ENCODE measurements at places on chromosomes 5 and 9.

DNA sequence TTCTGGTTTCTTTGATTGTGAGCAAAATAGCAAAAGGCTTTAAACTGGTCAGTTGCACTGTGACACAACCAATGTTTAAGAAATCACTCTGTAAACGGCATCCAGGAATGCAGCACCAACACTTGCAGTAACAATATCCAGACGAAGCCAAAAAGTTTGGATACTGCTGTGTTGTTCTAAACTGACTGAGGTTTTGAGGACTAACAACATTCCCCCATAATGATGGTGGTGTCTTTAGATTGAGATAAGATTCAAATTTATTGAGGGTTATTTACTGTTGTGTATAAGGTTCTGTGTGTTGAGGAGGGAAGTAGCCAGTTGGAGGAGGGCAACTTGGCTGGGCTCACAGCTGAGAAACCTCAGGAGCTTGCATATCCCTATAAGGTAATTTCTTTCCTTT is 353.6 kb downstream of the BNC2 start:
- no peak for DNase-seq

- peak; percentile 70 for DNase-seq
Observed at GRCh38 chr9:133973791-133974630, 18.1 kb downstream of the VAV2 start.

DNA sequence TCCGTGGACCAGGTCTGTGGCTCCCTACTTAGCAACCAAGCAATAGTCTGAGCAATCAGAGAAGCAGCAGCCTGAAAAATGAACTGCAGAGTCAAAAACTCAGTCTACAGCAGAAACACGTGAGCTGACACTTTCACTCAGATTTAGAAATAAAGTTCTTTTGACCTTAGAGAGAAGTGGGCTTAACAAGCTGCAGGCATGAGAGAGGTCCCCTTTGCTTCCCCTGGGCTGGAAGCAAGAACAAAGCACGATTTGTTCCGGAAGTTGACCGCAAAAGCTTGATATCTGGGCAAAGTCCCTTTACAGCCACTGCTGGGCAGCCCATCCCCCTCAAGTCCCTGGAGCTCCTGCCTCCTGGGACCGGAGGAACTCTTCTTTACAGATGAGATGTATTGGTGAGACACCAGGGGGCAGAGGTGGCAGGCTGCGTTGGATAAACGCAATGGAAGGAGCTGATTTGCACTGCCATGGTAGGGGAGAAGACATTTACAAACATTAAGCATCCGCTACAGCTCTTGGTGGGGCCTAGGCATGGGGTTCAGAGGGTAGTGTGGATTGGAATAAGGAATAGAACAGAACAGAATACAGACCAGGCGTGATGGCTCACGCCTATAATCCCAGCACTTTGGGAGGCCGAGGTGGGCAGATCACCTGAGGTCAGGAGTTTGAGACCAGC is 5.8 kb upstream of the SOWAHA start:
- DNase-seq, result no peak

GRCh38 chr9:119938871-119939270 is 569.6 kb upstream of the BRINP1 start:
- DNase-seq, result no peak

GRCh38 chr9:126131066-126132010 is 195.3 kb upstream of the MVB12B start:
- no peak for DNase-seq

DNA sequence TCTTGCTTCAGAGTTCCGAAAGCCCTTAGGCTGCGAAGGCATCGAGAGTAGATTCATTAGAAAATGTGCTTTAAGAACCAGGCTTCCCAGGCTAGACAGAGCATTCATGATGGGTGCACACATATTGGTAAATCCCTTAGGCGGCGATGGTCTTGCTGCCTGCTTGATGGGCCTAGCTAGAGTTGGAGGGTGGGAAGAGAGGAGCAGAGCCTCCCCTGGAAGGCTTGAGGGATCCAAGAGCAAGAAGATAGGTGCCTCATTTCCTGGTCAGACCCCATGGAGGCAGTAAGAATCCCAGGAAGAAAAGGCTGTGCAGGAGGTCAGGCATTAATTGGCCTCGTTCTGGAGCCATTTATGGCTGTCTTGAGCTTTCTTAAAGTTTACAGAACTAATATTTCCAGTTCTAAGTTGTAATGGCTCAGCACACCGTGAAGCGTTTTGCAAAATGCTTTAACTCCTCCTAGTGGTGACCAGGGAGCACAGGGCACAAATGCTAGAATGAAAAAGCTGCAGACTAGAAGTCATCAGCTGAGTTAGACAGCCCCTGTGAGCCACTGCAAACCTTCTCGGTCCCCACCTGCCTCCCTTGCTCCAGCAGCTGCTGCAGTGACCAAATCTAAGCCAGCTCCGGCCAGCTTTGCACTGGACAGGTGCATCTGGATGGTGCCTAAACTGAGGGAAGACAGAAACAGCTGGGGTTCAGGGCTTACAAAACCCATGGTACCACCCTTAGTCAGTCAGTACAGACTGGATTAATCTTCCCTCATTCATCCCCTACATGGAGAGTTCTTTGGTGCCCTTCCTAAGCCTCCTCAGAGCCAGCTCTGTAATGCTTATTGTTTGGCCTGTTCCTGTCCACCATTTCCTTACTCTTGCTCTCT is 14.7 kb downstream of the SLC45A2 start:
- DNase-seq, result no peak

DNA sequence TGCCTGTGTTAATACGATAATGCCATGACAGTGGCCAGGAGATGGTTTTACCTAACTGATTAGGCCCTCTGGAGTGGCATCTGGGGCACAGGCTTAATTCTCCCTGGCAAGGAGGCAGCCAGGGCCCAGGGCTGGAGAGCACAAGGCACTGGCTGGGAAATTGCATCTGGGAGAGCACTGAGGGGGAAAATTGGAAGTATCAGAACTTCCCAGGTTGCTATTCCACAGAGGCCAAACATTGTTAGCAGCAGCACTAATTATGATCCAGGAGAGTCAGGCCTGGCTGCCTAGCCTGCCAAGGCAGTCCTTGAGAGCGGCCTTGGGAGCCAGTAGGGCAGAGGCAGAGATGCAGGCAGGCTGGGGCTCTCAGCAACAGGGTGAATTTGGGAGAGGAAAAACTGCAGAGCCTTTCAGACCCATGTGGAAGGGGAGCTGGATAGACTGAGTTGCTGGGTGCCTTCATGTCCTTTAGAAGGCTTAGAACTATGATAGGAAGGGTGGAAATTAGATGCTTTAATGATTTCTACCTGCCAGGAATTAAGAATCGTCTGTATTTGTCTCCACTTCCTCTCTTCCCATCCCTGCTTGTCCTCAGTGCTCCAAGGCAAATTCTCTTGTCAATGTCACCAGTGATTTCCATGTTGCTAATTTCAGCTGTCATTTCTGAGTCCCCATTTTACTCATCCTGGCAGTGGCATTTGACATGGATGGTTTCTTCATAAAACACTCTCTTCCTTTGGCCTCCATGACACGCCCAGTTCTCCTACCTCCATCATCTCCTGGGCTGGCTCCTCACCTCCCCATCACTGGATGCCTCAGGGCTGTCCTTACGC is 56.1 kb upstream of the HSPA9 start:
- no peak for DNase-seq

DNA sequence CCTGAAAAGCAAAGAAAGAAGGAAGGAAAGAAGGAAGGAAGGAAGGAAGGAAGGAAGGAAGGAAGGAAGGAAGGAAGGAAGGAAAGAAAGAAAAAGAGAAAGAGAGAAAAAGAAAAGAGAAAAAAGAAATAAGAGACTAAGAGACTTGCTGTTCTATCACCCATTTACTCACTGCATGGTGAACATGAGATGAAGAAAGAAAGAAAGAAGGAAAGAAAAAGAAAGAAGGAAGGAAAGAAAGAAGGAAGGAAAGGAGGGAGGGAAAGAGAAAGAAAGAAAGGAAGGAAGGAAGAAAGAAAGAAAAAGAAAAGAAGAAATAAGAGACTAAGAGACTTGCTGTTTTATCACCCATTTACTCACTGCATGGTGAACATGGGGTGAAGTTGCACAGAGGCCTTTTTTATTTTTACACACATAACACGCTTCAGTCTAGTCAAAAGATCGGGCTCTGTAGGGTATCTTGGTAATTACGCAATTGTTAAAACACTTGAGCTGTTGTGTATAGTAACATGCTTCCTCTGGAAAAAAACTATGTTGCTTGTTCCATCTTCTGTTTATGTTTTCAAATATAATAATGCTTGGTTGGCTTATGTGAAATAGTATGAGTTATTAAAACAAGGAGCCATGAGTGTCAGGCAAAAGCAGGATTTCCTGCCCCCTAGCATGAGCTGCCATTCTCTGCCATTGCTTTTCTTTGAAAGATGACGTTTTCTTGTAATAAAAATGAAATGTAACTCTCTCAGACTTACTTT is 119.3 kb upstream of the ZNF608 start:
- no peak for DNase-seq

DNA sequence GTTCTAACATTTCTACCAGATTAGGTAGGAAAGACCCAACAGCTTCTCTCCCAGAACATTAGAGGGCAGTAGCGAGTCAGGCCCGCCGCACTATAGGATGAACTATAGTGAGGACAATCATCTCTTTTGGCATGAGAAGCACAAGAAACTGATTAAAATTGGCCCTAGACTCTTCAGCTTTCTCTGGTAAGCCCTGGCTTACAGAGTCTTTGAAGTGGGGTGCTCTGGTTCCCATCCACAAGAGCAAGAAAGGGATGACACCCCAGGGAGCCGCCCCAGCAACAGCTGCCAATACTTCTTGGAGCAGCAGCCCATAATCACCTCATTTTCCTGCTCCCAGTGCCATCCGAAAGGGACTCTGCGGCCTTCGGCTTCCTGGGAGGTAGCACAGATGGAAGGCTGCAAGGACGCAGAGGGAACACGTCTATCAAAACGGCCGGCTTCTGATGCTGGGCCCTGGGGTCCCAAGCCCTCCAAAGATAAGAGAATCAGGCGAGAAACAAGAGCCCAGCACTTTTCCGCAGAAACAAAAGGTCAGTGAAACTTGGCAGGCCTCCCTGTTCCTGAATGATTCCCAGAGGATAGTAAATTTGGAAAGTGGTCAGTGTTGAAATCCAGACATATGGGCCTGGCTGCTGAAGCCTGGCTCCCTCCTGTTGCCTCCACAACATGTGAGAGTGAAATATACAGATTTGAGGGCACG is 69.3 kb downstream of the HSD17B3 start:
- peak; percentile 77 for DNase-seq

- no peak for DNase-seq
Observed at GRCh38 chr5:33010846-33011245, 299.7 kb downstream of the NPR3 start.

DNA sequence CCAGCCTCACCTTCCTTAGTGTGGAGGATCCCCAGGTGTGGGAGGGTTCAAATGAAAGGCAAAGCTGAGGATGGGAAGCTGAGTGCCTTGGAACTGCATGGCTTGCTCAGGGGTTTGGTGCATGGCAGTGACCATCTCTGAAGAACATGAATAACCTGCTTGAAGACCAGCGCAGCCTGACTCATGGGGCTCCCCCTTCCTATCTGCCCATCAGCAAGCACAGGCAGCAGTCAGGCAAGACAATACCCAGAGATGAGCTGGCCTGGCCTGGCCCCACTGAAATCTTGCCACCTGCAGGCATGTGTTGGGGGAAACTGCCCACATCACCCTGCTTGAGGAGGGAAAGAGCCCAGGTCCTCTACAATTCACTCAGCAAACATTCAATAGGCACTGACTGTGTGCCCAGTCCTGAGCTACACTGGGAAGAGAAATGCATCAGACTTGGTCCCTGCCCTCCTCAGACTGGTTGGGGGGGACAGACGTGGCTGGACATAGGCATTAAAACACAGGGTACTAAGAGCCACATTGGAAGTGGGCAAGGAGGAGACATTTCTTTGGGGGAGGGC is 105.0 kb upstream of the ALDH1B1 start:
- DNase-seq, result no peak

- no peak for DNase-seq
Observed at GRCh38 chr9:25654417-25654816, 23.8 kb downstream of the TUSC1 start.

DNA sequence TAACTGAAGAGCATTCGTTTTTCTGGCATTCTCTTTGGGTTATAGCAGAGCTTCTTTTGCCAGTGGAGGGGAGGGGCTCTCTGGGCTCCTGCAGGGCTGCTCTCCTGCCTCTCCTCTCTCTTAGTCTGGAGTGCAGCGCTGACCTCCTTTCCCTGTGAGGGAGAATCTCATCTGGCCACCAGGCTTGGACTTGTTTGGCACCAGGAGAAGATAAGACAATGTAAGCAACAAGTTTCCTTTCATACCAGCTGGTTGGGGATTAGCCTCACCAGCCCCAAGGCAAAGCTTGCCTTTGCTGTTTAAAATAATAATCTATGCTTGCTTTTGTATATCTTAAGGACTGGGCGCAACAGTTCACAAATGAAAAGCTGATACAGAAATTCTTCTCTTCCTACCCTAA is 196.4 kb downstream of the TLE4 start:
- no peak for DNase-seq
